EH (cell line): ENCODE measurements at places on chromosomes 12 and 14.
A peak's percentile ranks its signal among the peaks of the same experiment; 100 is the strongest.

- DNase-seq = no peak
Observed at GRCh38 chr12:111741235-111741812, 25.4 kb upstream of the ALDH2 start.

DNA sequence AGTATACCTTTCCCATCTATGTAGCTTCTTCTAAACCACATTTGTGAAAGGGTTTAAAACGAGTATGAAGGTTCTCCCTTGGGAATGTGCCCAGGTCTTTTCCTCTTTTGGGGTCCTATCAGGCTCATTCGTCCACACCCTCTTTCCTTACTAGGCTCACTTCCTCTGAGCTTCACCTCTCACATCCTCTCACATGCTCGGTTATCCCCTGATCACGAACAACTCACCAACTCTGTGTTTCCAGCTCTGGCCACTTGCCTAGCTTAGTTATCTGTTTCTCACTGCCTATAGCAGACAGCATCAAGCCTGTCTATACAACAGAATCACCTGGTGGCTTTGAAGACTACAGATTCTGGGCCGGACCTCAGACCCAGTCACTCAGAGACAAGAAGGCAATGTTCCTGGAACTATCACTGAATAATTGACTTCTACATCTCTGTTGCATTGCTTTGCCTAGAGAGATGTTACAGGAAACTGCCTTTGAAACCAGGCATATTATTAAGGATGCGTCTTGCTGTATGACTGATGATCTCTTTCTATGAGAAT, 158.2 kb downstream of the FOXN3 start:
- DNase-seq = no peak

DNA sequence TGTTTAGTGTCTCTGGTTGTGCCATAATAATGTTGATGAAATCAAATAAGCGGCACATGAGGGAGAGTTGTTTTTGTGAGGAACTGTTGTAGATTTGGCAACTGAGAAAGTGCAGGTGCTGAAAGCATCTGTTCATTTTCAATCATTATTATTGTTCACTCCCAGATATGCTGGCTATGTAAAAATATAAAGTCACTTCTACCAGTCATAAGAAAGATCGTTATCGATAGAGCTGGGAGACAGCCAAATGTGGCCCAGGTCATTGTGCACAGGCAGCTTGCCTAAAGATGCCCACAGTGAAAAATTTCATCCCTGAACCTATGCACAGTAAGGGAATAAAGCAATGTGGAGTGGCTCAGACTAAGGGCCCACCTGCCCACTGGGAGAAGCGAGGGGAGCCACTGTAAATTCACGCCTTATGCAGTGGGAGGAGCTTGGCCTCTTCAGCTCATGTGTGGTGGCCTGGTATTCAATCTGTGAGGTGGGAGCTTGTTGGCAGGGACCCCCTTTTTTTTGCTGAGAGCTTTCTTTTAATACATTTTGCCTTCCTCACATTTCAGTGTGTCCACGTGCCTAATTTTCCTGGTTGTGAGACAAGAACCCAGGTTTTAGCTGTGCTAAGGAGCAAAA, 1490.8 kb upstream of the TMEM132C start:
- no peak for DNase-seq

GRCh38 chr12:111570084-111570961, 28.8 kb downstream of the ATXN2 start:
- DNase-seq = peak; percentile 93

- DNase-seq = no peak
Observed at GRCh38 chr12:18923721-18924120, 185.8 kb downstream of the CAPZA3 start.

GRCh38 chr14:76977793-76978720, 50.5 kb downstream of the IRF2BPL start:
- peak; percentile 62 for DNase-seq

DNA sequence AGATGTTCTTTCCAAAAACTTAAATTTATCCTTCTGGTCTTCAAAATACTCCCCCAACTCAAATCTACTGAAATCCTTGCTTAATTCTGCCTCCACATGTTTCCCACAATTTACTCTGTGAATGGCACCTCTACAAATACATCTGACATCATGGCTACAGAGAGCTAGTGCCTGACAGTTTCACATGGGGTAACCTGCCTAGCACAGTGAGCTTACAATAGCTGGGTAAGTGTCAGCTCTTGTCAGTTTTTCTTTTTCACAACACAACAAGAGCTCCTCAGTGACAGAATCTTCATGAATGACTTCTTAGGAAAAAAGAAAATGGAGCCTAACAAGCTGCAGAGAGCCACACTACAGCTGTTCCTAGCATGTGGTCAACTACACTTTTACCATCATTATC, 54.4 kb downstream of the NIN start:
- no peak for DNase-seq

DNA sequence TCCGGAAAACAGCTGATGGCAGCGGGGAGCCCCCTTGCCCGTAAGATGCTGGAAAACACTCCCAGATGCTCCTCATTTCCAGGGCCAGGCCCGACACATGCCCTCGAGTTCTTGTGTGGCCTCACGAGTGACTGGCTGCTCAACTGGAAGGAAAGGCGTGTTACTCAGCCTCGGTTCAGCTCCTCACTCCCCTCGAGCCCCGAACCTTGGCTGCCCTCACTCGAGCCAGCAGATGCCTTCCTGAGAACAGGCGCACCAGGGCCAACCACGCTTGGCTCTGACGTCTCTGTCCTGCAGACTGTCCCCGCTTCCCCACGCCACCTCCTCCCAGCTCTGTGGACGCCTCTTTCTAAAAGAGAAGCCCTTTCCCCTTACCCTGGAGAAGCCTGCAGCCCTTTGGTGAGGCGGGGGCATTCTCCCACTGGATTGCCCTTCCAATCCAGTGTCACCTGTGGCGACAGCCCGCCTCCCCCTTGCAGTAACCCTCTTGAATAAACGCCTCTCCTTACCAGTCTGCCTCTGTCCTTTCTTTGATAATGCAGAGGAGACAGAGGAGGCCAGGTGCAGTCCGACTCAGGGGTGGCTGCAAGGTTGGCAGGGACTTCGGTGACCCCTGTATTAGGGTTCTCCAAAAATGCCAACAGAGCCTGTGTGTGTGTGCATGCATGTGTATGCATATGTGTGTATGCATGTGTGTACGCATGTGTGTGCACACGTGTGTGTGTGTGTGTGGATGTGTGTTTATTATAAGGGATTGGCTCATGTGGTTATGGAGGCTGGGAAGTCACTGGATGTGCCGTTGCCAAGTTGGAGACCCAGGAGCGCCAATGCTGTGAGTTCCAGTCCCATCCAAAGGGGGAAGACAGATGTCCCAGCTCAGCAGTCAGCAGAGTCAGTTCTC, 166.3 kb downstream of the KIF26A start:
- DNase-seq = no peak
